Stimulated activated CD8-positive, alpha-beta memory T cell treated with anti-CD3 and anti-CD28 coated beads, Interleukin-15, amount 100 ng/mL, for 24 hours (primary cell): ENCODE measurements at places on chromosomes 2 and 18.

- no peak for DNase-seq
Measured at GRCh38 chr2:229220254-229220653, 50.8 kb downstream of the PID1 start.

- DNase-seq: no peak
Measured at GRCh38 chr2:28356095-28356911, 36.4 kb upstream of the FOSL2 start.

- DNase-seq: no peak
Measured at GRCh38 chr18:76405280-76405679, 89.8 kb downstream of the ZNF516 start.

- DNase-seq: no peak
Measured at GRCh38 chr2:196277002-196277401, 105.6 kb upstream of the STK17B start.

DNA sequence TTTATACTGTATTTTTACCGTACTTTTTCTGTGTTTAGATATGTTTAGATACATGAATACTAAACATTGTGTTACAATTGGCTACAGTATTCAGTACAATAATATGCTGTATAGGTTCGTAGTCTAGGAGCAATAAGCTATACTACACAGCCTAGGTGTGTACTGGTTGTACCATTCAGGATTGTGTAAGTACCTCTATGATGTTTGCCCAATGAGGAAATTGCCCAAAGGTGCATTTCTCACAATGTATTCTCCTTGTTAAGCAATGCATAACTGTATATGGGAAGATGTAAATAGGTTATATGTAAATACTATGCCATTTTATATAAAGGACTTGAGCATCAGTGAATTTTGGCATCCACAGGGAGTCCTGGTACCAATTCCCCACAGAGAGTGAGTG lies 10.7 kb downstream of the EIF2AK2 start:
- no peak for DNase-seq

DNA sequence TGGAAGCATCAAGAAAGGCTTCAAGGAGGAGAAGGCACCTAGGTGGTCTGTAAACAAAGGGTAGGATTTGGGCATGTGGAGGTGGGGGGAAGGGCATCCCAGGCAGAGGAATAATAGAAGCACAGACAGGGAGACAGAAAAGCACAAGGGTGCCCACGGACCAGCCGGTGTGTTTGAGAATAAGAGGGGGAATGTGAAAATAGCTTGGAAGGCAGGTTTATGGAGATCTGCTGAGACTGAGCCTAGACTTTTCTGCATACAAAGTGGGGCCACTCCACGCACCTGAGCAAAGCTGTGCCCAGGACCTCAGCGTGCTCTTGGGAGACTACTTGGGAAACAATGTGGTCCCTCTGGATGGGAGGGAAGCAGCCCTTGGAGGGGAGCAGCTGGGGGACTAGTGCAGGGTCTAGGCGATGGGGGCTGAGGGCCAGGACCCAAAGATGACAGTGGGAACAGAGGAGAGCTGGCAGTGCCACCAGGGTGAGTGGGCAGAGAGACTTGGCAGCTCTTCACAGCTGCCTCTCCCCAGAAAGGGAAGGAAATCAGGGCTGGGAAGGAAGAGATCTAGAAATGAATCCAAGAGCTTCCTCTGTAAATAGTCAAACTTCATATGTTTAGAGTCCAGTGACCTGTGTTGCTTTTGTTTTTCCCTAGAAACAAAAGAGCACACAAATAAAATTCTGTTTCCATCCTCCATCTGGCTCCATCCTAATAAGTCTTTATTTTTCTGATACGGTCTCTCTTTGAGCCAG lies 110.7 kb upstream of the SMAD7 start:
- DNase-seq: no peak

- no peak for DNase-seq
Measured at GRCh38 chr18:61575419-61575818, 242.2 kb downstream of the CDH20 start.

GRCh38 chr2:32168513-32168912 lies 2.8 kb downstream of the SLC30A6 start:
- DNase-seq: no peak

GRCh38 chr2:177164584-177165052 lies 48.0 kb upstream of the HNRNPA3 start:
- DNase-seq: peak; percentile 51

- DNase-seq: peak; percentile 96
Measured at GRCh38 chr2:96507957-96508520, 2.9 kb upstream of the NEURL3 start.

DNA sequence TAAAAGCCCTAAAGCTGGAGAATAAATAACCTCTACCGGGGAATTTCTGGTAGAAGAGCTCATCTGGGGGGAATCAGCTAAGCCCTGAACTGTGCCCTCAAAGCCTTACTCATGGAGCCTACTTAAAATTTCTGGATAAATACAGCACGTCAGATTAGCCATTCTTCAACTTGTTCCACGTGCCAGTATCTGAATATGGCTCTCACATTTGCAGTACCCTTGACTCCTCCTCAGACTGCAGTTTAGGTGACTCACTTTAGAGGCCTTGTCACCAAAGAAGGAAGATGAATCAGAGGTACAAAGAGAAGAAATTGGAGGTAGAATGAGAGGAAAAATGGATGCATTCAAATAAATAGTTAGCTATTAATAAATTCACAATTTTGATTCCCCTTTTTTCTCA lies 34.6 kb upstream of the POTEC start:
- DNase-seq: no peak

DNA sequence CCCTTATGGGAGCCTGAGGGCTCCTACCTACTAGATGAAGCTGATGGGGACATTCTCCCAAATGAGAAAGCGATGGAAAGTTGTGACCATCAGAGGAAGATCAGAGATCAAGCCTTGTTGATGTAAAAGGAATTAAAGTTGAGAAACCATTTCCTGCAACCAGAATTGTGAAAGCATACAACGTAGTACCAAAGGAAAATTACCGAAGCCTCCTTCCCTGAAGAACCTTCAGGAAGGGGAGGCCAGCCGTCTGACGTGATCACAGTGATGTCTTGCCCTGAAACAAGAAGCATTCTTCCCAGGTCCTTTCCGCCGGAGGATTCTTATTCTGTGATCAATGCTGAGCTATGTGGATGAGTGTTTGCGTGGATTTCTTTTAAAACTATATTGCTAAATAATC lies 211.6 kb upstream of the TNP1 start:
- no peak for DNase-seq

DNA sequence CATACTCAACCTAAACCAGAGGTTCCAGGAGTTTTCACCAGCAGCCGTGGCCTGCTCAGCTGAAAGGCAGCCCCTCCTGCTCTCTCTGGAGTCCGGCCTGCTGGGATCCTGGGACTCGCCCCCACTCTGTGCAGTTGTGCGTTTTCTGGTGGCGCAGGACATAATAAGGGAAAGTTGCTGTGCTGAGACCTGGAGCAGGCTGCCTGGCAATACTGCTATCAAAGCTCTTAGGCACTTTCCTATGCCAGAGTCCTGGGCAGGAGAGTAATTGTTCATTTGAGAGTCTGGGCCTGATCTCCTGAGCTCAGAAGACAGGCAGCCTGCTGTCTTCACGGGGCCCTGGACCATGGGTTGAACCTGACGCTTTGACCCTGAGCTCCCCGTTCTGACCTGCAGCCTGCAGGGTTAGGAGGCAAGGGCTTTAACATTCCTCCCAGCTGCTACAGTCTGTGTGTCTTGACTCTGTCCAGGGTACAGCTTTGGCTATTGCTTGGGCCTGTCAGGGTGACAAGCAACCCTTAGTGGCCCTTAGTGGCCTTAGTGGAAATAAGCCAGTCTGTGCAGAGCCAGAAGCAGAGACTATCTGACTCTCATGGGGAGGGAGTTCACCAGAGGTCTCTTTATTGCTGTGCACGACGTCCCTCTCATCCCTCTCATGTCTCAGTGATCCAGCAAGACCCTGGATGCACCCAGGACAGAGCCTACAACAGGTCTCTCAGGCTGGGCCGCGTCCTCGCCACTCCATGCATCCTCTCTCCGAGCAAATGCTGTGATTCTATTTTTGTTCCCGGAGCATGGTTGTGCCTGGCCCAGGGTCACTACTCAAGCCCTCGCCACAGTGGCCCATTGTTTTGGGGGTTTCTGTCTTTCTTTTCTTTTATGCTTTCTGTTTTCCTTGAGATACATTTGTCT lies 60.6 kb downstream of the ACKR3 start:
- DNase-seq: no peak

GRCh38 chr2:107669335-107669734 lies 157.4 kb upstream of the RGPD4 start:
- no peak for DNase-seq

DNA sequence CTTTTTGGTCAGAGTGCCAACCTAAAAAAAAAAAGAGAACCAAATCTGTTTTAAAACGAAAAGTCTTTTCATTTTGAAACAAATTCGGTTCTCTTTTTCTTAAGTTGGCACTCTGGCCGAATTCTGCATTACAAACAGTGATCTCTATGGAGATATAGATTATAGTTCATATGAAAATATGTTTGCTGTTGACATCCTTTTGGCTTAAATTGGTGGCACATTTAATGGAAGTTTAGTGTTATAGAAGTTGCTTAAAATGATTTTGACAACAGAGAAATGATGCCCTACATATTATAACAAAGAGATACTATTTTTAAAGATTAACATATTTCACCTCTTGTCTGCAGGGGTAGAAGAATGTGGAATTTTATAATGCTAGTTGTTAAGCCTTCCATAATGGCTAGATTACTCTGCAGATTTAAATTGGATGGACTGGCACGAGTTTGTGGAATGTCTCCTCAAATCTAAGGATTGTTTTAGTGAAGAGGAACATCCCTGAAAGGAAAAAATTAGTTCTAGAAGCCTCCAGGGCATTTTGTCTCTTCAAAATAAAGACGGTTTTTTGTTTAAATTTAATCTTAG lies 222.9 kb upstream of the CDH2 start:
- no peak for DNase-seq

- no peak for DNase-seq
Measured at GRCh38 chr2:169983506-169983905, 156.3 kb downstream of the UBR3 start.

GRCh38 chr2:134611316-134611715 lies 107.5 kb downstream of the TMEM163 start:
- DNase-seq: no peak

DNA sequence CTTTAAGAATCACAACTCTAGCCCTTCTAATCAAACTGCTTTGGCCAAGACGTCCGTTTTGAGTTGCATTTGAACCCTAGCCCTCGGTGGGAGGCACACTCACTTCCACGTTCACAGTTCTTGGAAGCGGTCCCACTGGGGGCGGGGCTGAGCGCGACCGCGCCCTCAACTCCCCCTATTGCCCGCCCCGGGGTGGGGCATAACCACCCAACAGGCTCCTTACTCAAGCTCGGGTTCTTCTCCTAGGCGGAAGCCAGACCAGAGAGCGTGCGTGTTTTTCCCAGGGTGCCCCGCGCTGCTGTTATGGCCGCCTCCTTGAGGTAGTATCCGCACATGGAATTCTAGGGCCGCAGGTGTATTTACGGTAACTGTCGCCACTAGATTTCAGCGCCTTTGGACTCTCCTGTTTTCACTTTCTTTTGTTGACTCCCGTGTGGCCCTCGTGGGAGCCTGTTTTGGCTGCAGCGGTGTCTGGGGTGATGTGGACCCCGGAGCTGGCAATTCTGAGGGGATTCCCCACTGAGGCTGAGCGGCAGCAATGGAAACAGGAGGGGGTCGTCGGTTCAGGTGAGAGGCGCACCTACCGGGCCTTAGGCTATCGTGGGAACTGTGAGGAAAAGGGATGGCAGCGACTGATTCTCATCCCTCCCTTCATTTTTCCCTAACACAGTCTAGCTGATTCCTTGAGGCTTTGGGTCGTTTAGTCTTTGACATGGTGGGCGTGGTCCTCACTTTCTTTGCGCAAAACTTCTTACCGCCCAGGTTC lies at the start of gene TTC27:
TTC27 (plus strand) TSS at position 237 of the 766 bp plus-strand sequence; CDS start at position 480, 243 bp downstream.
- DNase-seq: peak; percentile 85

DNA sequence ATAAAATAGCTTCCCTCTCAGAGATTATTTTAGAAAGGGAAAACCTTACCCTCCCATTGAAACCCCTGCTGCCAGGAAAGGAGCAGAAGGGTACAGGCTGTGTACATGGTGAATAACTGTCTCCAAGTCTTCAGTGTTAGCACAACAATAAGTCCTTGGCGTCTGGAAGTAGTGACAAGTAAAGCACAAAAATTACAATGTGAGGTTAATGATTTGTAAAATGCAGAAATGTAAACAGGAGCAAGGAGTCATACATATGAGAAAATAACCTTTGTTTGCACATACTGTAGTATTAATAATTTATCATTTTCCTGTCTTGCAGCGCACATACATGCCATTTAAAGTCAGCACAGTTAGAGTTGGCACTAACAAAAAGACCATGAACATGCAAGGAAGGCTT lies 40.5 kb downstream of the ABHD3 start:
- DNase-seq: no peak

DNA sequence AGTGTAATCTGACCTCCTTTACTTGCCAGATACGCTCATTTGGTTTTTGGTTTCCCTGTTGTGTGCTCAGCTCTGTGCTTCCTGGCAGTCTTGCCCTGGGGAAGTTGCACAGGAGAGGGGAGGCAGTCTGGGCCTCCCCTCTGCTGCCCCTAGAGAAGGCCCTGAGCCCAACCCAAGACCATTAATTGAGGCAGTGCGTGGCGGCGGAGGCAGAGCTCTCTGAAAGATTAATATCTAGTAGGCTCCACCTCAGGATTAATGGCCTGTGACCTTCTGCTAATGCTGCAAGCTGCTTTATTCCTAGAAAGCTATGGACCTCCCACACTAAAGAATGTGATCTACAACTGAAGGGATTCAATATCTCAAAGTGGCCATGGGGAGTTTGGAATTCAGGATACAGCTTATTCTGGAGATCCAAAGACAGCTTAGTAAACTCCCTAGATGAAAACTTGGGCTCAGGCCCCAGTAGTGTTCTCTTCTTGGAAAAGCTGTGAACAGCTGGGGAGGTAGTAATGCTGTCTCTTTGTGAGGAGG lies 41.4 kb upstream of the MAPRE2 start:
- DNase-seq: no peak

DNA sequence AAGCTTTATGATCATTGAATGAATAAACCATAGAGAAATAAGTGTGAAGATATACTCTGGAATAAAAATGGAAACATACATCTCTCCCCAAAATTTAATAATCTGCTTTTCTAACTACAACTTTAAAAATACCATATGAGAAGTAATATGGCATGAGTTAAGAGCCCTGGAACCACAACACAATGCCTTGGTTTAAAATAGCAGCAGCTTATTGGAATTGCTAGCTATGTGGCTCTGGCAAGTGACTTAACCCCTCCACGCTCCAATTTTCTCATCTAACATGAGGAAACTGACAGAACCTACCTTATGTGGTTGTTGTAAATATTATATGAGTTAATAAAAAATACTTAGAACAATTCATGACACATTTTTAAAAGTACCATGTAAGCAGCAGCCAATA lies 76.4 kb downstream of the VPS54 start:
- no peak for DNase-seq

GRCh38 chr2:10424051-10424450 lies 24.1 kb downstream of the ODC1 start:
- no peak for DNase-seq

GRCh38 chr2:41723526-41723925 lies 324.3 kb upstream of the PKDCC start:
- no peak for DNase-seq
